ENCODE measurements at places on chromosomes 4 and X.

DNA sequence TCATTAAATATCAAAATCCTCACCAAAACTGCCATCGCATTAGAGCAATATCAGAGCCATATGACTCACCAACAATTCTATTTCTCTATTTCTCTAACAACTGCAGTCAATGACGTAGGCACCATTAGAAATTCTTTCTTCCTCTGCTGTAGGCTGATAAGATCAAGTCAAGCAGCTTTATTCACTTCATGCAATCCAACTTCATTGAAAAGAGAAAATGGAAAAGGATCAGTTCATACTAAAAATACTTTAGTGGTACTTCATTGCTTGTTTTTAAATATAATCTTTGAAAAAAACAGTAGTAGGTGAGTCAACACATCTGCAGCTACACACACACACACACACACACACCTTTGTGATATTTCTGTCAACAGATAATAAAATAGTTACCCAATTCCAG is 345.3 kb upstream of the TENM3 start:
- no peak for DNase-seq

- no peak for DNase-seq
These were observed 36.3 kb upstream of the TBC1D14 start for GRCh38 chr4:6873291-6873690.

GRCh38 chr4:67892253-67892652 is 8.5 kb upstream of the TMPRSS11D start:
- DNase-seq: no peak

DNA sequence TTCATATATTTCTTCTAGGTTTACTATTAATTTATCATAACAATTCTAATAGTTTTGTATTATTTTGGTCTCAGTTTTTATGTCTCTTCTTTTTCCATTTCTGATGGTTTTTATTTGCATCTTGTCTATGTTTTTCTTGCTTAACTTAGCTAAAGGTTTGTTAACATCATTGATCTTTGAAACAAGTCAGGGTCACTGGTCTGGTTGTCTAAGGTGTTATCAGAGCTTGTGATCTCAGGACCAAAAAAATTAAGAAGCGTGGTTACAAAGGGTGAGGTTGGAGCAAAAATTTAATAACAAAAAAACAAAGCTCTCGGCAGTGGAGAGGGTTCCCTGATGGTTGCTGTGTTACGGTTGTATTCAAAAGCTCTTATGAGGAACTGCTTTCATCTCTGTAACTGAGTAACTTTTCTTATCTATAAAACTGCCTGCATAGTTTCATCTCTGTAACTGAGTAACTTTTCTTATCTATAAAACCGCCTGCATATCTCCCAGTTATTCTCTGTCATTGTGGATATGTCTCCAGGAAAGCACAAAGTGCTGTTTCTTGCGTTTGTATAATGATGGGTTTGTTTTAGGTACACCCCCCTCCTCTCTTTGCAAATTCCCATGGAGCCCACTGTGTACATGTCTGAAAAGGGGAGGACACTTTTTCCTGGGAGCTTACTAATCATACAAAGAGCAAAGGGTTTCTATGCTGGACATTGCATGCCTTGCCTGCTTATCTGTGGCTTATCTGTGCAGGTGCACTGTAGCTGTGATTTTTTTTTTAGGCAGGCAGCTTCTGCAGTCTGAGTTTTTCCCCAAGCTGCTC is 62.4 kb upstream of the UGT2B15 start:
- DNase-seq: no peak

DNA sequence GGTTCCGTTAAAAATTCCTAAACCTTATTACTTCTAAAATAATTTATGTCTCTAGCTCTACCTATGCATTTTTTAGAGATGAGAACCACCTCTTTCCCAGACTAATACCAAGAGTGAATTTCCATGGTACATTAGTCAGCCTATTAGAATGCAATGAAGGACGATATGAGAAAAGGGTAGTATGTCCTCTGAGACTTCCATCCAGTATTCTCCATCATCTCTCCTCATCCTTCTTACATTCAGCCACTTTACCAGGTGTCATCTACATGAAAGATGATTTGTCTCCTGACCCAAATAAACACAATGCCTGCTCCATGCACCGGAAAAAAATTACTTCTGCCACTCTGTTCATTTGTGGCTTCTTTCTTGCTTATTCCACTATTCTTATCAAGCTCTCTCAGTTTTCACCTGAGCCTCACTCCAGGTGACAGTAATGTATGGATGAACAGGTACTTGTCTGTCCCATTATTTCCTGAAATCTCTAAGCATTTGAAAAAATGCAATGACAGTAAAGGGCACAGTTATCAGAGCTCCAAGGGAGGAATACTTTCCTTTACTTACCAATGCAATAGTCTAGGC is 97.9 kb downstream of the MAB21L2 start:
- no peak for DNase-seq

DNA sequence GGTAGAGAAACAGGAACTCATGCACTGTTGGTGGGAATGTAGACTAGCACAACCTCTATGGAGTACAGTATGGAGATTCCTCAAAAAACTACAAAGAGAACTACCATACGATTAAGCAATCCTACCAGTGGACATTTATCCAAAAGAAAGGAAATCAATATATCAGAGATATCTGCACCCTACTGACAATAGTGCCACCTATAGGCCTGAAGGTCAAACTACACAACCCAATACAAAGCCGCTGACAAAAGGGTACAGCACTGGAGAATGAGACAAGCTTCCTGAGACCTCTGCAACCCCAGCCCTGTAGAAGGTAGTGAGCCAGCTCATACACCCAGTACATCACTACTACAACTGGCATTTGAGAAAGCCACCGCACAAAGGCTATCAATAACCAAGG is 67.1 kb downstream of the CBR4 start:
- DNase-seq: no peak

GRCh38 chr4:108355902-108356535 is 187.3 kb upstream of the LEF1 start:
- DNase-seq: no peak

GRCh38 chr4:111798840-111799239 is 346.4 kb upstream of the FAM241A start:
- peak; percentile 46 for DNase-seq

- no peak for DNase-seq
These were observed 12.1 kb downstream of the PJA1 start for GRCh38 chrX:69153060-69153730.

DNA sequence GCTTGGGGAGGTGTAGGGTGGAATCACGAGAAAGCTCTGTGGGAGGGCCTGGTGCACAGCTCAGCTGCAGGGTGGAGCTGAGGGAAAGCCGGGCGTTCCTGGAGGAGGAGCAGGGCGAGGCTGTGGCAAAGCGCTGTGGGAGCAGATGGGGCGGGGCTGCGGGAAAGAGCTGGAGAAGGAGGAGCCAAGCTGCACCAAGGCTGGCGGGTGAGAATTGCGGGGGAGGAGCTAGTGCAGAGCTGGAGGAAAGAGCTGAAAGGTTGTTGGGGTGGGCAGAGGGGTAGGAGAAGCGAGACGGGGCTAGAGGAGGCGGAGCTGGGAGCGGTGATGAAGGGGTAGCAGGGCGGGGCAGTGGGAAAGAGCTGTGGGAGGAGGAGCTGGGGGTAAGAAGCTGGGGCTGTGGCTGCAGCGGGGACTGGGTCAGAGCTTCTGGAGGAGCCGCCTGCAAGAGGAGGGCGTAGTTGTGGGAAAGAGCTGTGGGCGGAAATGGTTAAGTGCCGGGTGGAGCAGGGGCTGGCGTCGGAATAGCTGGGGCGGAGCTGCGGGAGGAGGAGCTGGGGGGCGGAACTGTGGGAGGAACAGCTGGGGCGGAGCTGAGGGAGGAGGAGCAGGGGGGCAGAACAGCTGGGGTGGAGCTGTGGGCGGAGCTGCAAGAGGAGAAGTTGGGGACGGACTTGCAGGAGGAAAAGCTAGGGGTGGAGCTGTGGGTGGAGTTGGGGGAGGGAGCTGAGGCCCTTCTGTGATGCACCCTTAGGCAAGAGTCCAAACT is 1.8 kb upstream of the EOLA2 start:
- DNase-seq: peak; percentile 79

DNA sequence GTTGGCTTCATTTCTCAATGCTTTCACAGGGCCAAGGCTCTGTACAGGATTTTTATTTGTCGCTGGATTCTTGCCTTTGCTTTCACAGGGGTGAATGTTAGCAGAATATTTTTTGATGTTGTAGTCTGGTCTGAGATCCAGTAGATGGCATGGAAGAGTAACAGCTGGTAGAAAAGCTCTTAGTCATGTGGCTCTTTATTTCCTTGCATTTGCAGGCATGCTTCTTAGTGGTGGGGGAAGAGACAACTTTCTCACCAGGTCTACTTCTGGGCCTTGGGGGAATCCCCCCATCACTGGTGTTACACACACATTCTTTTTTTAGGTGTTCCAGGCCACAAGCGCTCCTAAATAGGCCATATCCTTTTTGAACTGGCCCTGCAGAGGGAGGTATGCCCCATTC is 58.2 kb upstream of the DKK2 start:
- no peak for DNase-seq

DNA sequence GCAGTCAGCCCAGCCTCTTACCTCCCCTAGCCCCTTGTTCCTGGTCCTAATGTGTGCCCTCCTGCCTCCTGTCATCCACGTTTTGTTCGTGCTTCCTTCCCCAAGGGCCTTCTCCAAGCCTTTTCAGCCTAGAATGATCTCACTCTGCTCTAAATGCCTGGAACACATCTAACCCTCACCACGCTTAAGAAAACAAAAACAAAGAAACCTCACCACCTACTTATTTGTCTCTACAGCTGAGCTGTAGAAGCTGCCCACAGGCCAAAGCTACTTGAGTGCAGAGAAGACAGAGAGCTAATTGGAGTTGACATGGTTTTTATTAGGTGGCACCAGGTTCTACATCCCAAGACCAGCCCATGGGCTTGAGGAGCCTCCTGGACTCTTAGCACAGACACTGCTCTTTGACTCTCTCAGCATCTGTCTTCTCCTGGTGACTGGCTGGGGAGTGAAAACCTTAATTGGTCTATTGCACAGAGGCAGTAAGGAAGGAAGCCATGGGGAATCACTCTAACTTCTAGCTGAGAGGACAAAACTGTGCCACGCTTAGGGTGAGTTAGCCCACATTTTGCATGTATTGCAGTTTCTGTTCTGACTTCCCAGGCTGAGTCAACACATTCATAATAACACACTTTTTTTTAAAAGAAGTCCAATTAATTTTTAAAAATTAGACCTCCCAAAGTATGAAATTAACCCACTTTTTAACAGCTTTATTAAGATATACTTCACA is 52.3 kb upstream of the PDK3 start:
- DNase-seq: no peak

DNA sequence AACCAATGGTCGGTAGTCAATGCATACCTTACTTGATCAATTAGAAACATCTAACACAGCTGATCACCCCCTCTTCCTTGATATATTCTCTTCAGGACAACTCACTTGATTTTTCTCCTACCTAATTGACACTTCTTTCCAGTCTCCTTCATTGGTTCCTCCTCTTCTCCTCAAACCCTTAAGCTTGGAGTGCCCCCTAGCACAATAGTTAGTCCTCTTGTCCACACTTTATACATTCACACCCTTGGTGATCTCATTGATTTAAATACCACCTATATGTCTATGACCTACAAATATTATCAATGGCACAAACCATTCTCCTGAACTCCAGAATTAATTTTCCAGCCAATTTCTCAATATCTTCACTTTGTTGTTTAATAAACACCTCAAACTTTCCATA is 724.0 kb downstream of the ADGRL3 start:
- no peak for DNase-seq

- no peak for DNase-seq
These were observed 49.9 kb upstream of the MND1 start for GRCh38 chr4:153294631-153295030.

DNA sequence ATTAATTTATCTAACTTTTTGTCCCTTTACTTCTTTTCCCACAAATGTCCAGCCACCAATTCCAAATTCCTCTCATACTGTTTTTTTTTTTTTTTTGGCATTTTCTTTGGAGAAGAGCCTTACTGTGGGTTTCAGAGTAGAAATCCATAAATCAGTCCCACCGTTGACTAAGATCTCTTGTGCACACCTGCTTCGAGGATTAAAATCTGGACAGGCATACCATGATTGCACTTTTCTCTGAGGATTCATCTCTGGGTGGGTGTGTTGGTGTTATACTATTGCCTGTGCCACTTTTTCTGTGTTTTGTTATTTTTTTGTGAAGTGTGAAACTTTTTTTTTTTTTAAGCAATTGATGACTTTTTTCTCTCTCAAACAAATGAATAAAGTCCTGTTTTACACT is 13.2 kb downstream of the PRDM8 start:
- no peak for DNase-seq

DNA sequence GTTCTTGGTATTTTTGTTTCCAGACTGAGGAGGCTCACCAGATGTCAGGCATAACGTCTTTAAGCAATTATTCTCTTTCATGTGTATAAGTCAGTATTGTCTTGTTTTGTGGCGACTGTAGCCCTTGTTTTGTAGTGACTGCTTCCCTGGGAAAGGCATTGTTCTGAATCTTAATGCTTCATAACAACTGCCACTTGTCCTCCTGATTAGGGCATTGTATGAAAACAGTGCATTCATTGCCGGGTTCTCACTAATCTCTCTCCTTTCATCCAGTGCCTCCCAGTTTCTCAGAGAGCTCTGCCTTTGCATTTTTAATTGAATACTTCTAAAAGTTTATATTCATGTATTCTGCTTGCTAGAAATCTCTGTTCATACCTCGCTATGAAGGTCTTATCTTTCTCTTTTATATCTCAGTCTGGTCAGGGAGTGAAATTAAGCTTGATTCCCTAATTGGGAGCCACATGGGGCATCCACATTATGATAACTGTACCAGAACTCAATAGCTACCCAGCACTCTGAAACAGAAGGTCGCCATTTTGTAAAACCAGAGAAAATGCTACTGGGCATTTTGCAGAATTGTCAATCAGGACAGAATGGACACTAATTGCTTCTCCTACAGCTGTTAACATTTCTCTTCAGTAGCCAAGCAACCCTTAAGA is 149.8 kb downstream of the GBA3 start:
- DNase-seq: no peak

DNA sequence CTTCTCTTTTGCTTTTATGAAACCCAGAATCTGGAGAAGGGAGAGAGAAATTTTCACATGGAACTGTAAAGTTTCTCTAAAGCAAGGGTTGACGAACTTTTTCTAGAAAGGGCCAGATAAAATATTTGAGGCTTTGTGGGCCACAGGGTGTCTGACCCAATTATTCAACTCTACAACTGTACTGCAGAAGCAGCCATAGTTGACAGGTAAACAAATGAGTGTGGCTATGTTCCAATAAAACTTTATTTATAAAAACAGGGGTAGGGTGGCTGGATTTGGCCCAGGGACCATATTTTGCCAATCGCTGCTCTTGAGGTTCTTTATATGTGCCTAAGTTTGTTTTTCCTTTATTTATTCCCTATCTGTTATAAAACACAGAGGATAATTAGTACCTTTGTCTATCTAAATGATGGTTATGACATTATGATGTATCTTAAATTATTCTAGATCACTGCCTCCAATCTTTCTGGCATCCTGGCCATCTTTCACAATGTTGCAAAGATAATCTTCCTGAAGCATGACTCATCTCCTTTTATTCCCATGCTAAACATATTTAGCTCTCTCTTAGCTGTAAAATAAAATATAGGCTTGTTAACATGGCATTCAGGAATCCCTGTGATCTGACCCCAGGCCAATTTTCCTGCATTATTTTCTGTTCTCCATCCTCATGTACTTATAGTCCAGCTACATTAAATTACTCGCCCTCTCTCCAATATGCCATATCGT is 106.8 kb upstream of the CBLL2 start:
- no peak for DNase-seq

Measured in NCI-H526 treated with DMSO at 0.1 percent for 48 hours (cell line).